Heart right ventricle (tissue), 16 donors: ENCODE measurements at places on chromosomes 5 and 9. TPM values are rescaled to one million over a fixed set of nuclear protein-coding genes. Genes with fewer than 3 reads are reported as not detected.

The ASPN gene
- 3.2 TPM for polyA plus RNA-seq

The KLF4 gene
- 23.2 TPM for polyA plus RNA-seq

DNA sequence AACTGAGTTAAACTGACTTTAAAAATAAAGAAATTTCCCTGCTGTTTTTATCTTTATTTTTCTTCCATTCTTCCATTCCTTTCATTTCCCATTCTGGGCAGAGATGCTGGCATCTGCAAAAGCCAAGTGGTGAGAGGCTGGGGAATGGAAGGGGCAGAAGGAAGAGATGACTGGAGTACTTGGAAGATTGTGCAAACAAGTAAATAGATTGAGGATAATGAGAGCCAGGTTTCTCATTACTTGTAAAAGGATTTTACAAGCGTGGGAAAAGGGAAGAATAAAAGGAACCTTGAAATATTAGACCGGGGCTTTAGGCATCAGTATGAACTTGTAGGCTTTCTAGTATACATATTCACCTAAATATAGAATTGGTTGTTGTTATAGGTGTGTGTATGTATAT, 341.2 kb downstream of the CAAP1 start:
- H3K27ac ChIP-seq: no peak overlapping the region
- H3K36me3 ChIP-seq: no peaks in the 10 kb centered on the region
- DNase-seq: no peak
- no peaks in the 10 kb centered on the region for H3K27me3 ChIP-seq

DNA sequence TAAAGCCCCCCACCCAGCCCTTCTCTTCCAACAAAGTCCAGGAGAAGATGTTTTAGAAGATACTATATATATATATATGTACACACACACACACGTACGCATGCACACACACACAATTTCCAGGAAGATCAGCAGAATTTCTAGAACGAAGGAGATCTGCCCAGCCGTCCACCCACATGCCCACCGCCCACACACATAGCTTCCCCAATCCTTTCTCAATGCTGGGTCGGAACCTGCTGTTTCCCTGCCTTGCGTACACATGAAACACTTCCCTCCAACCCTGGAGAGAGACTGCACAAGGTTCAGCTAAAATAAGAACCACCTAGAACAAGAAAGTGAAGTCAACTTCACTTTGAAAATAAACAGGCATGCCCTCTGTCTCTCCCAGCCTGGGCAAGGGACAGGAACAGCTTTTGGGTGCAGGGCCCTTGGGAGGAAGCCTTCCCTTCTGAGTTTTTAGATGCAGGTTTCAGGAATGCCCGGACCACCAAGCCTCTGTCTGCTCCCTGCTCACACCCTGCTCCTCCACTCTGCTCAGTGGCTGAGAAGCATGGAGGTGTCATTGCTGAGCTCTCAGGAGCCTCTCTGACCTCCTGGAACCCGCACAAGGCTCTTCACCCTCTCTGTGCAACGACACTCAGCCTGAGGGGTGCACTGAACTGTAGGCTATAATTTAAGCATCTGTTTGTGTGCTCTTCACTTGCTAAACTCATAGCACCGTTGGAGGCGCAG, 149.4 kb downstream of the C5orf15 start:
- peak overlapping the region; percentile 33 for H3K27ac ChIP-seq
- H3K4me3 ChIP-seq: no peak overlapping the region
- no peaks in the 10 kb centered on the region for H3K36me3 ChIP-seq
- peaks cover 14% of the 10 kb centered on the region for H3K4me1 ChIP-seq
- H3K27me3 ChIP-seq: no peaks in the 10 kb centered on the region

DNA sequence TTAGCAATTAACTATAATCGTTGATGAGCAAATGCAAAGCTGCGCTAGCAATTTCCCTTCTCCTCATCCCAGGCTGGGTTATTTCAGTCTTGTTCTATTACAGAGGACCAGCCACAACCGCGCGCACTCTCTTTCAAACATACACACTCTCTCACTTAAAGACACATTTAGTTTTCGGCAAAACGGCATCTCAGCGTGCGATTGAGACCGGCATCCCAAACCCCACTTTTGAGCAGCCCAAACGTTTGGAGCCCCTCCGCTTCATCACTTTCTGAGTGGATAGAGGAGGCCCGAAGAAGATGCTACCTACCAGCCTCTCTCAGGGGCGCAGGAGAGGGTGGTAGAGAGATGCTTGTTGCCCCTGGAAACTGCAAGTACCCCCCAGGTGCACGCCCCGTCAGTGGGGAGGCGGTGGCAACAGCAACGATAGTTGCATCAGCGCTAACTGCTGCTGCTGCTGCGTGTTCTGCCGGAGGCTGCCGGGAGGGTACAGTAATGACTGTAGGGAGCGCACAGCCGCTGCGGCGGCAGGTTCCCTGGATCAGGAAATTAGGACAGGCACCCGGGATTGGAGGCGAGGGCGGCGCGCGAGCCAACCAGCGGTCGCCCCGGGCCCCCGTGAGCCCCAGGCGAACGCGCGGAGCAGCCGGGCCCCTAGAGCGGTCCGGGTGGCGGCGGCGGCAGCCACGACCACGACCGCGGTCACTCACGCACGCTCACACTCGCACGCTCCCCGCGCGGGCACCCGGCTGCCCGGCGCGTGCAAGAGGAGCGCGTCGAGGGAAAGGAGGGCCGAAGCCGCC, 467 bp upstream of the VLDLR start:
- H3K4me3 ChIP-seq: peak overlapping the region; percentile 73
- no peaks in the 10 kb centered on the region for H3K27me3 ChIP-seq

- H3K4me1 ChIP-seq: no peaks in the 10 kb centered on the region
- no peak overlapping the region for H3K4me3 ChIP-seq
- H3K27me3 ChIP-seq: no peaks in the 10 kb centered on the region
- no peak overlapping the region for H3K27ac ChIP-seq
These were observed 20.5 kb upstream of the ZFR start for GRCh38 chr5:32465076-32465475.

- H3K4me1 ChIP-seq: no peaks in the 10 kb centered on the region
- no peak overlapping the region for H3K4me3 ChIP-seq
- no peaks in the 10 kb centered on the region for H3K27me3 ChIP-seq
- H3K27ac ChIP-seq: no peak overlapping the region
- no peak for DNase-seq
These were observed 16.2 kb downstream of the ATPSCKMT start for GRCh38 chr5:10233505-10233904.

The TRAF1 gene
- polyA plus RNA-seq: 5.7 TPM

- no peaks in the 10 kb centered on the region for H3K27me3 ChIP-seq
- DNase-seq: no peak
- H3K36me3 ChIP-seq: no peaks in the 10 kb centered on the region
- no peaks in the 10 kb centered on the region for H3K4me1 ChIP-seq
These were observed 119.6 kb downstream of the DROSHA start for GRCh38 chr5:31412324-31412723.

GRCh38 chr9:122307925-122308324, 43.2 kb downstream of the MRRF start:
- H3K4me3 ChIP-seq: no peak overlapping the region
- DNase-seq: no peak
- H3K36me3 ChIP-seq: peaks cover 94% of the 10 kb centered on the region
- peak overlapping the region; percentile 60 for H3K27ac ChIP-seq
- H3K27me3 ChIP-seq: no peaks in the 10 kb centered on the region

- H3K4me3 ChIP-seq: no peak overlapping the region
- no peaks in the 10 kb centered on the region for H3K27me3 ChIP-seq
- no peak overlapping the region for H3K27ac ChIP-seq
- peaks cover 69% of the 10 kb centered on the region for H3K36me3 ChIP-seq
These were observed 175.9 kb downstream of the MAN2A1 start for GRCh38 chr5:109865637-109866036.

- peaks cover 4% of the 10 kb centered on the region for H3K4me1 ChIP-seq
- no peak overlapping the region for H3K4me3 ChIP-seq
- H3K36me3 ChIP-seq: no peaks in the 10 kb centered on the region
These were observed 3.6 kb upstream of the ZNF131 start for GRCh38 chr5:43117092-43117491.

DNA sequence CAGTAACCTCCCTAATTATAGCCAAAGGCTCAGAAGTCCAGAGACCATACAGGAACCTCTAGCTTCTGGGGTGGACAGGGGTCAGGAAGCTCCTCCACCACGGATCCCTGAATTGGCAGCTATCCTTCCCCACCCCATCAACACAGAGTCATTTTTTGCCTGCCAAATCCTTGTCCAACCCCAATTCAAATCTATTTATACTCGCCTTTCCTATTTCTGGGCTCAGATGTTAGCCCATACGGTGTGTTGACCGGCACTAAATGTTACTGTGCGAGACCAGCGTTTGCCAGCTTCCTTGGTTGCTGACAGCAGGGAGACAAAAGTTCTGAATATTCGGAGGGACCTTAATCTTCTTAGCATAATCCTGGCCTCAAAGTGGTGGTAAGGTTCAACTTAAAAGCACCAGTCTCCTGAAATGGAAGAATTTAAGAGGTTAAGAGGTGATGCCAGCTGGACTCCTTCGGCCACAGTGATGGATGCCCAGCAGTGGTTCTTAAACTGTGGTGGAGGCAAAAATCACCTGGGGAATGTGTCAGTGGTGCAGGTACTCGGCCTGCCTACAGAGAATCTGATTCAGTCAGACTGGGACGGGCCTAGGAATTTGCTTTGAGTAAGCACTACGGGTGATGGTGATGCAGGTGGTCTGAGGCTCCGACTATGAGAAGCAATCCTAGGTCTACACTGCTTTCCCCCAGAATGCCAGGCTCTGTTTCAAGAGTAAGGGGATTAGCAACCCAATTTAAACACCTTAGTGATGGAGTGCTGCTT, 204.8 kb upstream of the MEF2C start:
- no peak overlapping the region for H3K27ac ChIP-seq
- H3K4me3 ChIP-seq: no peak overlapping the region
- H3K4me1 ChIP-seq: no peaks in the 10 kb centered on the region
- H3K36me3 ChIP-seq: no peaks in the 10 kb centered on the region
